ENCODE measurements at places on chromosomes 12 and 14. TPM values are rescaled to one million over a fixed set of nuclear protein-coding genes. Genes with fewer than 3 reads are reported as not detected.

NTS gene
- under 0.01 TPM for total RNA-seq

TGM1 gene
- total RNA-seq, result 0.91 TPM

AICDA gene
- not detected for total RNA-seq

P3H3 gene
- 81.9 TPM for total RNA-seq

POTEM gene
- total RNA-seq, result not detected

HAL gene
- under 0.01 TPM for total RNA-seq

BCL2L14 gene
- total RNA-seq, result not detected

FAM181A gene
- total RNA-seq, result not detected

ZNF891 gene
- total RNA-seq, result 0.76 TPM

ESRRB gene
- not detected for total RNA-seq

ARF6 gene
- total RNA-seq, result 93.2 TPM

OTOGL gene
- 1.8 TPM for total RNA-seq

LRRIQ1 gene
- total RNA-seq, result 0.65 TPM

PWP1 gene
- total RNA-seq, result 143 TPM
